ENCODE measurements at places on chromosomes 5 and 9.

DNA sequence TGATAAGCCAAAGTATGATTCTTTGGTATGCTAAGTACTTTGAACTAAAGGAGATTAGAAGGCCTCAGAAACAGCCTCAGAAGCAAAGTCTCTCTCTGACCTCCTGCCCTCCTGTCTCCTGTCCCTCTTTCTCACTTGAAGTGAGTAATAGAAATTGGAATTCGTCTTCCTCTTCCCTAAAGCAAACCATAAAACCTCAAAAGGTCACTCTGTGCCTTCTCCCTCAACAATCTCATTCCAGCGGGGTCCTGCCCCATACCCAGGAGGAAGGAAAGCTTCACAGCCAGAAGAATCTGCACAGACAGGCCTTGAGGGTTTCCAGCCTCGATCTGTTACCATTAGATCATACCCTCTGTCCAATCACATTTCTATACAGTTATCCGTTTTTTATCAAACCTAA, 87.8 kb downstream of the HAPLN1 start:
- DNase-seq, result peak; percentile 34

DNA sequence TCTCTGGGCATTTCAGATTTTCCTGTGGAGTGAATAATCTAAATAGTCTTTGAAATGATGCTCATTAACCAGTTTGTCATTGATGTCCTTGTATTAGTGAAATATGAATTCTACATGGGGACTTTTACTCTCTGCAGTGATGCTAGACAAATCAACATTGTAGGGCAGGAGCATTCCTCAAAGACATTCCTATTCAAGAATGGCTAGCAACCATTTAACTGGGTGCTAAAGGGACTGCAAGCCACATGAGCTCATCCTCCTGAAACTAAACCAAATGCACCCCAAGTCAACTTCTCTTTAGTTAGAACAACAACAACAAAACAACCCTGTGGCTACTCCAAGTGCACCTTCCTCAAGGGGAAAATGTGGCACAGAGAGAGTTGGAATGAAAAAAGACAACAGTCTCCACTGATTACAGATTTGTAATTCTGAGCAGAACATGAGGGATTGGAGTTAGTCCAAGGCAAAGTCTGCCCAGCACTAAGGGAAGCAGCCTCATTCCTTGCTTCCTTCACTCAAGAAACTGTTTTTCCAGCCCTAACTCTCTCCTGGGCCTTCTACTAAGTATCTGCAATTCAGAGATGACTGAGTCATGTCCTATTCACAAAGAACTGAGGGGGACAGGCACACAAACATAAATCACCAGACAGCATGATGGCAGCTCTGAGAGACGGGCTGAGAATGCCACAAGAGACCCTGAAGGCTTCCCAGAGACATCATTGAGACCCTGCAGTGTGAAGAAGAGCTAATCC, 82.0 kb upstream of the WWC1 start:
- peak; percentile 58 for DNase-seq

- DNase-seq, result peak; percentile 8
Measured at GRCh38 chr9:69081261-69081660, 45.7 kb downstream of the FXN start.

DNA sequence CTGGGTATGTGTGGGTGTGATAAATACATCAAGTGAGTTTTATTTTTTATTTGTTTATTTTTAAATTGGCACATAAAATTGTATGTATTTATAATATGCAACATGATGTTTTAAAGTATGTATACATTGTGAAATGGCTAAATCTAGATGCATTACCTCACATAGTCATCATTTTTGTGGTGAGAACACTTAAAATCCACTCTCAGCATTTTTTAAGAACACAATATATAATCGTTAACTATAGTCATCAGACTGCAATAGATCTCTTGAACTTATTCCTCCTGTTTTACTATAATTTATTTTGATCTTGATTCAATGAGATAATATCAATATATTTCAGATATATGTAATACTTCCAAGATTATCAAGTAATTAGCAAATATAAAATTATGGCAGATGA, 93.9 kb upstream of the ALDH1A1 start:
- DNase-seq, result no peak

- DNase-seq, result no peak
Measured at GRCh38 chr5:102537011-102537410, 38.2 kb upstream of the SLCO6A1 start.

Measured in fibroblast of skin of scalp (primary cell).